Mesendoderm (in vitro differentiated cells): ENCODE measurements at places on chromosomes 3 and 15.

GRCh38 chr3:184380627-184381260 lies 890 bp downstream of the CHRD start:
- no peak for DNase-seq

DNA sequence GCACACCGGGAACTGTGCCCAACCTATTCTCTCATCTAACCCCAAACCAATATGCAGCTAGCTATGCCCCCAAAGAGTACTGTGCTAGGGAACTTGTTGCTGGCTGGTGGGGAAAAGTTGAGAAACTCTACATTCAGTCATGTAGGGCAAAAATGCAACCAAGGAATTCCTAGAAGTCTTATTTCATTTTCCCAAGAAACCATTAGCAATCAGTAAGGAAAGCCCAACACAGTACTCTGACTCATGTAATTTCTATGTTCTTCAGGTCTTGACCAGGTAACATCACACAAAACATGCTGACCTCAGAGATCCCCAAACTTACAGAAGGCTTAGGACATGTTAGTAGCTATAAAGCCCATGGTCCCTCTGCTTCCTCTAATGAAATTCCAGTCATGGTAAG lies 52.1 kb downstream of the TASOR start:
- DNase-seq: no peak

DNA sequence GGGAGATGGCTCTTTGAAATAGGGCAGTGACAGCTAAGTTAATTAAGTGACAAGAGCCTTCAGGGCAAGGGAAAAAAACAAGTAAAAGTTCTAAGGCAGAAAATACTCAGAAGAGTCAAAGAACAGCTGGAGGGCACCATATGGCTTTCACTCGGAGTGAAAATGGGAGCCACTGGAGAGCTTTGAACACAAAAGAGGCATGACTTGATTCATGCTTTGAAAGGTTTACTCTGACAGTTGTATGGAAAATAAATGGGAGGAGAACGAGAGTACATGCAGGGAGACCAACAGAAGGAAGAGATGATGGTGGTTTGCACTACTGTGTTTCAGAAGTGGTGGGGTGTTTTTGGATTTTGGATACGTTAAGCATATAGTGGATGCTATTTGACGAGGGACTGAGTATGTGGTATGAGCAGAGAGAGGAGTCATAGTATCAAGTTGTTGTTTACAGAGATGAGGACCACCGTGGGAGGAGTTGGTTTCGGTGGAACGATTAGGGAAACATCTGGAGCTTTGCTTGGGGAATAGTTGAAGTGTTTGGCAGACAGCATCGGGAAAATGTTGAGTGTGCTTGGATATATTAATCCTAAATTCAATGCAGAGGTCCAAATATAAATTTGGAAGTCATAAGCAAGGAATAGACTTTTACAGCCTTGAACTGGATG lies 411.5 kb downstream of the GABRG3 start:
- DNase-seq: no peak

- DNase-seq: no peak
These were observed 92.7 kb downstream of the VGLL4 start for GRCh38 chr3:11551036-11551435.

DNA sequence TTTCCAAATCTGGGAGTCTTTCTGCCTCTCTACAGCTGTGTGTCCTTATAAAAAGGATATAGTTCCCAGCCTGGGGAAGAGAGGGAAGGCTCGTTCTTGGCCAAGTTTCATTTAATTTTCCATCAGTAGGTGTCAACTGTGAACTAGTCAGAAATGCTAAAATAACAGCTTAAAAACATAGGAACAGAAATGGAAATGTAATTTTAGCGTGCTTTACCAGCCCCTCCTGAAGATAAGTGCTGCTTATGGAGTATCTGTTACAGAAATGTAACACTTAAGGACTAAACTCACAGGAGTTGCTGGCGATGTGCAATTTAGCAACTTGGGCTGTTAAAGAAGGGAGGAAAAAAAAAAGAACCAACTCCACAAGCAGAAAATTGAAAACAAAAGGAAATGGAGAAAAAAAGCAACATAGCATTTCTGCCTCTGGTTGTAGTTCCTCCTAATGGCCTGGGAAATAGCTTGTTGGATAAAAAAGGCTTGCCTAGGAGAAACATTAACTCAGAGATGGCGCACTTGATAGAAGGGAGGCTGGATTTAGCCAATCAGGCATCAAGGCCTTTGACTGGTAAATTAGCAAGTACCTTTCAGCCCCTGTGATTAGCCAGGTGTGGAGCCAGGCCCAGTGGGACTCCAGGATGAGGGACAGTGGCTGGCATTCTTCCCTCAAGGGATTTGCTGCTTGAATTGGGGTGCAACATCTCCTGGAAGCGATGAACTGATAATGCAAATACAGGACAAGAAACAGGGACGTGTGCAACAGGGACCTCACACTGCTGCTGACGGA lies 84.3 kb downstream of the RPLP1 start:
- DNase-seq: peak; percentile 63

DNA sequence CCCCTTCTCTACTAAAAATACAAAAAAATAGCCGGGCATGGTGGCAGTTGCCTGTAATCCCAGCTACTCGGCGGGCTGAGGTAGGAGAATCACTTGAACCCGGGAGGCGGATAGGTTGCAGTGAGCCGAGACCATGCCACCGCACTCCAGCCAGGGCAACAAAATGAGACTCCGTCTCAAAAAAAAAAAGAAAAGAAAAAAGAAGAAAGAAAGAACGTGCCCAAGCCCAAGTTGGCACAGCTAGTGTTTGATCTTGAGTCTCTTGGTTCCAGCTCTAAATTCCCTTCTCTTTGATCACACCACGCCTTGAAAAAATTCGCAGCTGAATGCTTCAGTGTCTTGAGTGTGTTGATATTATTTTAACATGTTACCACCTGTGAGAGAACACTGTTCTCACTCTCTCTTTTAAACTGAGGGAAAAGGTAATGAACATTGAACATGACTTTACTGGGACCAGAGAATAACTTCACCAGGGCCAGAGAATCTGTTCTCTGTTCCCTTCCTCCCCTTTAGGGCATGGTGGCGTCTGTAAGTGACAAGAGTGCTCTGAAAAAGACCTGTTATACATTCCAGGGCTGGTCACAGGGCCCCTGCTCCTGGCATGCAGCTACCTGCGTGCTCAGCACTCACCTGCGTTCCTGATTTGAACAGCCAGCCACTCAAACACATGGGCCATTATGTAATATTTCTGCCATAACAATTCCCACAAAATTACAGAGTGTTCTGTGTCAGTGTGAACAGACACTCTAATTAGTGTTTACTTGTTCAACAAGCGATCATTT lies 19.0 kb downstream of the SLCO3A1 start:
- no peak for DNase-seq

GRCh38 chr15:77418966-77419835 lies 703 bp downstream of the PEAK1 start:
- peak; percentile 63 for DNase-seq
